Smooth muscle cell of the pulmonary artery (primary cell): ENCODE measurements at places on chromosomes 1 and 21. TPM values are rescaled to one million over a fixed set of nuclear protein-coding genes. Genes with fewer than 3 reads are reported as not detected.

Gene IQCC
- total RNA-seq: 1.4 and 1.7 TPM in 2 replicates

Gene LENEP
- 0.33 TPM in 1 of 2 replicates, not detected in the other for total RNA-seq

Gene SELL
- total RNA-seq: 0.39 TPM in 1 of 2 replicates, not detected in the other

Gene KRTAP6-2
- not detected in 2 replicates for total RNA-seq

Gene FGR
- total RNA-seq: under 0.01 and 0.30 TPM in 2 replicates

Gene CBR1
- 152 and 195 TPM in 2 replicates for total RNA-seq

Gene KIF14
- total RNA-seq: 1.3 and 3.5 TPM in 2 replicates

Gene MYBPH
- total RNA-seq: 0.07 TPM in 1 of 2 replicates, not detected in the other

Gene ADAMTS4
- 2.1 and 14.7 TPM in 2 replicates for total RNA-seq

Gene CYP2J2
- 0.07 TPM in 1 of 2 replicates, not detected in the other for total RNA-seq

Gene DCDC2B
- total RNA-seq: not detected in 2 replicates

Gene CD1E
- not detected in 2 replicates for total RNA-seq

Gene LORICRIN
- not detected in 2 replicates for total RNA-seq

Gene CHRNB2
- under 0.01 and 0.03 TPM in 2 replicates for total RNA-seq

Gene MSH4
- 0.33 and 0.52 TPM in 2 replicates for total RNA-seq

Gene TMIGD3
- not detected in 2 replicates for total RNA-seq

Gene PGLYRP3
- not detected in 2 replicates for total RNA-seq

Gene EFNA3
- total RNA-seq: 3.1 and 4.2 TPM in 2 replicates

Gene ST7L
- total RNA-seq: 14.5 and 16.7 TPM in 2 replicates

Gene GATAD2B
- total RNA-seq: 7.9 and 8.3 TPM in 2 replicates

Gene OR6N1
- total RNA-seq: not detected in 2 replicates

Gene PADI2
- 0.39 and 0.53 TPM in 2 replicates for total RNA-seq

Gene PM20D1
- not detected in 2 replicates for total RNA-seq

Gene HOOK1
- total RNA-seq: not detected in 2 replicates

Gene ROR1
- total RNA-seq: 12.6 and 16.6 TPM in 2 replicates

Gene PROX1
- 0.03 and 0.07 TPM in 2 replicates for total RNA-seq

Gene GRIK3
- not detected in 2 replicates for total RNA-seq

Gene EDN2
- total RNA-seq: not detected in 2 replicates

Gene SMCP
- not detected in 2 replicates for total RNA-seq

Gene SPRR2B
- total RNA-seq: not detected in 2 replicates

Gene PDE9A
- 1.2 TPM in 1 of 2 replicates, not detected in the other for total RNA-seq

Gene IL22RA1
- 0.07 TPM in 1 of 2 replicates, not detected in the other for total RNA-seq

Gene SARS1
- total RNA-seq: 213 and 222 TPM in 2 replicates

Gene RGSL1
- not detected in 2 replicates for total RNA-seq

Gene COL8A2
- 6.6 and 13.8 TPM in 2 replicates for total RNA-seq

Gene ZBTB37
- total RNA-seq: 10.9 and 11.3 TPM in 2 replicates

Gene CASZ1
- 0.26 and 0.50 TPM in 2 replicates for total RNA-seq

Gene CATSPER4
- total RNA-seq: not detected in 2 replicates

Gene GJB3
- total RNA-seq: 0.07 TPM in 1 of 2 replicates, not detected in the other

Gene TFF2
- total RNA-seq: not detected in 2 replicates

Gene ERRFI1
- 136 and 176 TPM in 2 replicates for total RNA-seq

Gene DDR2
- 282 and 310 TPM in 2 replicates for total RNA-seq

Gene AURKAIP1
- 55.5 and 57.1 TPM in 2 replicates for total RNA-seq

Gene COL6A2
- total RNA-seq: 3,111 and 4,259 TPM in 2 replicates

Gene SOX13
- 7.6 and 7.9 TPM in 2 replicates for total RNA-seq

Gene TEDDM1
- not detected in 2 replicates for total RNA-seq

Gene TDRD5
- total RNA-seq: not detected in 2 replicates
